Activated T-cell treated with anti-CD3 and anti-CD28 coated beads, Interleukin-2, amount 50 U/mL, for 24 hours (primary cell): ENCODE measurements at places on chromosomes 1 and 21.

GRCh38 chr1:179632868-179633267 is 41.2 kb downstream of the TDRD5 start:
- no peak for DNase-seq

GRCh38 chr1:238652346-238652968 is 733.9 kb upstream of the CHRM3 start:
- DNase-seq: no peak

GRCh38 chr1:111990878-111991718 is 1.6 kb upstream of the KCND3 start:
- DNase-seq: no peak

GRCh38 chr1:196148367-196148970 is 459.8 kb downstream of the KCNT2 start:
- no peak for DNase-seq

DNA sequence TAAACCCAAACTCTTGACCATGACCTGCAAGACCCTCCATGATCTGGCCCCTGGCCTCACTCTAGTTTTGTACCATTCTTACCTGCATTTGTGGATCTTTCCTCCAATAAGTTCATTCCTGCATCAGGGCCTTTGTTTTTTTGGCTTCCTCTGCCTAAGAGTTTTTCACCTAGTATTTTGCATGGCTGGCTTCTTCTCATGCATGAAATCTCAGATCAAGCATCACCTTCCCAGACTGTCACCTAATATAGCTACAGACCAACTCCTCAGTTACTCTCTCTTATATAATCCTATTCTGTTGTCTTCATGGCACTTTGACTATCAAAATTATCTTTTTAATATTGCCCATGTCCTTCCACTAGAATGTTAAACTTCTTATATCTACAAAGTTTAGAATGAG is 54.2 kb downstream of the BTBD8 start:
- no peak for DNase-seq

GRCh38 chr21:45109831-45110492 is 35.6 kb downstream of the ADARB1 start:
- no peak for DNase-seq

DNA sequence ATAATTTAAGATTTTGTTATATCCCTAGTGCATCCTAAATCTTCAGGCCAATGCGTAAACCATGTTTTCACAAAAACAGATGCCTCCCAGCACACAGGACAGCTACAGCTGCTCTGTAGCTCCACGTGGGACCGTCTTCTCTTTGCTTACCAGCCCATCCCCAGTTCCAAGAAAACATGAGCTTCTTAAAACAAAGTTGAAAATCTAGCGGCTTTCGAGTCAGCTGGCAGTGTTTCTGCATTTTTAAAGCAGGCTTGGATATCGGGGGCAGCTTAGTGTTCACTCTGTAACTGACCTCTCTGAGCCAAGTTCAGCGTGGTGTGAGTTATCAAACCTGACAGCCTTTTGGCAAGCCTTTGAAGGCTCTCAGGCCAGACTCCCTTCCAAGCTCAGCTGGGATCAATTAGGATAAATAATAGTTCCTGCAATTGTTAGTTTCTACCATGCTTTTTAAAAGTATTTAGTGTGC is 881.5 kb downstream of the LTN1 start:
- no peak for DNase-seq

GRCh38 chr1:212478467-212479025 is 45.8 kb downstream of the NENF start:
- no peak for DNase-seq

DNA sequence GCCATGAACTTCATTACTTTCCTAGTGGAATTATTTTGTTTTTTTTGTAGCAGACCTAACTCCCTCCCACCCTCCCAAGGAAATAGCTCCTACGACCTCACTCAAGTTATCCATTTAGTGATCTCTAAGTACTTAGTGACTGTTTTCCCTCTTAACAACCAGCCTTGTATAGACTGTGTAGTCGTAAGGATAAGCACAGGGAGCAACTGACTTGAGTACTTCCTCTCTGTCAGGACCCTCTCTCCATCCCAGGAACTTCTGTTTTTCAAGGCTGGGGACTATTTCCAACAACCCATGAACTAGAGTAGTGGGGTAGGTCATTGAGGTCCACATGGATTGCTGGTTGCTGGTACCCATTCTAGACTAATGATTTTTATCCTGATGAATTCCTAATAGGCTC is 1.9 kb downstream of the AGO1 start:
- DNase-seq: no peak

GRCh38 chr1:15758953-15759661 is 512 bp downstream of the FBLIM1 start:
- DNase-seq: peak; percentile 41

DNA sequence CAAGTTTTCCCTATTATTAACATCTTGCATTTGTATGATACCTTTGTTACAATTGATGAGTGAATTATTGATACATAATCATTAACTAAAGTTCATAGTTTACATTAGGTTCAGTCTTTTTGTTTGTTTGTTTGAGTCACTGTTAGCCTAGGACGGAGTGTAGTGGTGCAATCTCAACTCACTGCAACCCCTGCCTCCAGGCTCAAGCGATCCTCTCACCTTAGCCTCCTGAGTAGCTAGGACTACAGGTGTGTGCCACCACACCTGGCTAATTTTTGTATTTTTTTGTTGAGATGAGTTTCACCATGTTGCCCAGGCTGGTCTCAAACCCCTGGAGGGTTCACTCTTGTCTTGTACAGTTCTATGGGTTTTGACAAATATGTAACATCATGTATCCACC is 33.9 kb upstream of the PGM1 start:
- no peak for DNase-seq

GRCh38 chr1:158095737-158096335 is 84.9 kb upstream of the CD1D start:
- DNase-seq: no peak

- no peak for DNase-seq
Measured at GRCh38 chr1:159208175-159208825, 3.6 kb downstream of the ACKR1 start.

GRCh38 chr21:14759285-14759684 is 213.2 kb upstream of the SAMSN1 start:
- no peak for DNase-seq

GRCh38 chr1:216807696-216808095 is 84.5 kb upstream of the ESRRG start:
- DNase-seq: no peak

DNA sequence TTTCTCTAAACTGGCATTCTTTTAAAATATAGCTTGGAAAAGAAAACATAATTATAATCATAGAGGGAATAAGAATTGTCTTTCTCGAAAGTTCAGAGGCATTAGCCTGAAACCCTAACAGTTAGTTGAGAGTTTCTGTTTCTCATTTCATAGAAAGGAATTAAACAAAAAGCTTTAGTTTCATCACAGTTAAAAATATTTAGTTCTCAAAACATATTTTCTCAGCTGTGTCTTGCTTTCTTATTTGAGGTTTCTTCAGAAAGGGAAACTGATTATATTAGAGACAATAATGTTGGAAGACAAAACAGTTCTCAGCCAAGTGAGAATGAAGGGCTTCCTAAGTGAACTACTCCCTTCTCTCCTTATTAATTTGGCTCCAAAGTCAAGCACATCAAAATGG is 75.4 kb upstream of the C1orf105 start:
- no peak for DNase-seq

GRCh38 chr1:22665752-22666151 is 12.7 kb downstream of the C1QB start:
- no peak for DNase-seq

- no peak for DNase-seq
Measured at GRCh38 chr1:54614563-54614962, 8.8 kb downstream of the FAM151A start.

GRCh38 chr1:230747890-230748800 is 957 bp downstream of the CAPN9 start:
- no peak for DNase-seq

DNA sequence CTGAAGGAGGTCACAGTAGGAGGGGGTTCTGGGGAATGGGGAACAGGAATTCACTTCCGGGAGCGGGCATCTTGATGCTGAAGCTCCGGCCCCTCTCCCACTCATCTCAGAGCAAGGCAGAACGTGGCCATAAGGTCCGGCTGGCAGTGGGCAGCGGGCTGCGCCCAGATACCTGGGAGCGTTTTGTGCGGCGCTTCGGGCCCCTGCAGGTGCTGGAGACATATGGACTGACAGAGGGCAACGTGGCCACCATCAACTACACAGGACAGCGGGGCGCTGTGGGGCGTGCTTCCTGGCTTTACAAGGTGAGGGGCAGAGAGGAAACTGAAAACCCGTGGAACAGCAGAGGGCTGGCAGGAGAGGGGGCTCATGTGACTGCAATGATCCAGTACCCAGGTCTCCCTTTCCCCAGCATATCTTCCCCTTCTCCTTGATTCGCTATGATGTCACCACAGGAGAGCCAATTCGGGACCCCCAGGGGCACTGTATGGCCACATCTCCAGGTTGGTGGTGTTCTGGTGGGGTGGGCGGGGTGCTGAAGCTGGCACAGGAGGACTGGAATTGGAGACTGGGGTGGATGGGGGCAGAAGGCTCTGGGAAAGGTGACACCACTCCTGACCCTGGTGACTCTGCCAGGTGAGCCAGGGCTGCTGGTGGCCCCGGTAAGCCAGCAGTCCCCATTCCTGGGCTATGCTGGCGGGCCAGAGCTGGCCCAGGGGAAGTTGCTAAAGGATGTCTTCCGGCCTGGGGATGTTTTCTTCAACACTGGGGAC is 3.0 kb downstream of the SLC27A3 start:
- DNase-seq: no peak

GRCh38 chr1:208536212-208536611 is 292.0 kb upstream of the PLXNA2 start:
- no peak for DNase-seq

DNA sequence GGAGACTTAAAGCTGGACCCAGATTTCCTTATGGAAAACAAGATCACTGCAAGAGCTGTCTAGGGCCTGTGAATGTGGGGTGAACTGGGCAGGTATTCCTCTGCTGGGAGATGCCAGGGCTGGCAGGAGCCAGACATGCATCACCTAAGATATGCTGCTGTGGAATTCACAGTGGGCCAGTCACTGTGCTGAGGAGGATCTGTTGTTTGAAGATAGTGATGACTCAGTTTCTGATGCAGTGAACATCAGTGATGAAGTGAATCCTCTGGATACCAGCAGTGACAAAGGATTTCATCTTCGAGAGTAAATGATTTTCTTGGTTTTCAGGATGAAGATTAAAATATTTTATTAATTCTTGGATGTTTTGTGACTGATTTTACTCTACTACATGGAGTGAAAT is 29.9 kb upstream of the CAMSAP2 start:
- no peak for DNase-seq

- no peak for DNase-seq
Measured at GRCh38 chr1:1759456-1760344, 18.6 kb downstream of the NADK start.

- DNase-seq: no peak
Measured at GRCh38 chr1:9877962-9878361, 32.1 kb downstream of the CTNNBIP1 start.

GRCh38 chr1:201015551-201016091 is 7.9 kb downstream of the KIF21B start:
- no peak for DNase-seq

- no peak for DNase-seq
Measured at GRCh38 chr1:5601516-5601915, 390.7 kb downstream of the NPHP4 start.

DNA sequence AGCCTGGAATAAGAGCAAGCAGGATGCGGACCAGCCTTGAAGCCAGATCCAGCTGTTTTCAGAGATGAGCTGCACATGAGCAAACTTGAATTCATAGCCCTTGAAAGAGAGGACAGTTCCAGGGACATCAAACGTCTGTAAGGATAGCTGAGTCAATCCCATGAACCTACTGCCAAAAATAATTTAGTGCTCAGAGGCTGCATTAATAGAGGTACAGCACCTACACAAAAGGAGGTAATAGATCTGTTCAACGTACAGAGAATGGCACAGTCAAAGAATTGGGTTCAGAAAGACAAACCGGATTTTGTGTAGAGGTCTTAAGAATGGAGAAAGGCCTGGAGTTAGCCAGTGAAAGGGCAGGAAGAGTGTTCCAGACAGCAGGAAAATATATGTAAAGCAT is 110.8 kb upstream of the ZC3H12A start:
- DNase-seq: no peak

GRCh38 chr1:4624141-4624715 is 30.2 kb upstream of the AJAP1 start:
- DNase-seq: no peak

- no peak for DNase-seq
Measured at GRCh38 chr1:200980452-200980772, 43.1 kb downstream of the KIF21B start.

DNA sequence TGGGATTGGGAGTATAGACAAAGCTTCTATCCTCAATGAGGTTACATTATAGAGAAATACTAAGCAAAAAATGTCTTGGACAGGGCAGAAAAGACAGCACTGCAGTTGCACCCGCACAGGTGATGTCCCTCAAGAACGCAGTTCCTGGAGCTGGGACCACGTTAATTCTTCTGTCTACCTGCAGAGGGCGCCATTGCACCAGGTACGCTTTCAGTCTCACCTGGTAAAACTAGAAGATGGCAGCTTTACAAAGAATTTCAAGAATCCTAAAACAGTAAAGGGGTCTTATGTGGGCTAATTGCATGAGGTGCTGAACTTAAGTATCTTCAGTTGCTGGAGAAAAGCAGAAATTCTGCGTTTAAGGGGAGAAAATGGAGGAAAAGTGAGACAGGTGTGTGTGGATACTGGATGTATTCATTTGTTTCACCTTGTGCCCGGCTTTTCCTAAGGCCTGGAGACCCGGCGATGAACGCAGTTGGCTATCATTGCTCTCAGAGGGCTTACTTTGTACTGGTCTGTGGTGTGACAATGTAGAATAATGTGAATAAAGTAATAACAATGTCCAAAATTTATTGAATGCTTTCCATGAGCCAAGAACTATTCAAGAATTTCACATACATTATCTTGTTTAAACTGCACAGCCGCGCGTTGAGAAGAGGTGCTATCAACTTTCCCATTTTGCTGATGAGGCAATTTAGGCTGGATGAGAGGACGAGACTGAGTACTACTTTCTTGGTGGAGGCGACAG is 276.3 kb upstream of the GREM2 start:
- DNase-seq: no peak

DNA sequence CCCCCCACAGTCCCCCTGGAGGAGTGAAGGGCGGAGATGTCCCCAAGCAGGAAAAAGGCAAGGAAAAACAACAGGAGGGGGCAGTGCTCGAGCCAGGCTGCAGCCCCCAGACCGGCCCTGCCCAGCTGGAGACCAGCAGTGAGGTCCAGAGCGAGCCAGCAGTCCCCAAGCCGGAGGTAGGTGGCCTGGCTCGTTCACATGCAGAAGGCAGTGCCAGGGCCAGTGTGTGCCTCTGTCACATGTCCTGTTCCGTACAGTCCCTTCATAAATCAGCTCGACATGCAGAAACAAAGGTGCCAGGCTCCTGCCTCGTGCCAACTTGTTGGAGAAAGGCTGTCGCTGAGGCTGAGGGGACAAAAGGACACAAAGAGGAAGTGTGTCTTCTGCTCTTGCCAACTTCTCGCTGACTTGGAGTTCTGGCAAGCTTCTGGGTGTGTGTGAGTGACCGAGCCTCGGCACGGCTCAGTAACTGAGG is 24.1 kb upstream of the MPZL1 start:
- DNase-seq: no peak

- DNase-seq: no peak
Measured at GRCh38 chr1:155622191-155622590, 12.2 kb downstream of the MSTO1 start.

- DNase-seq: no peak
Measured at GRCh38 chr1:194929357-194929756, 1678.9 kb downstream of the KCNT2 start.

GRCh38 chr1:173451981-173452380 is 25.2 kb upstream of the PRDX6 start:
- DNase-seq: no peak

GRCh38 chr1:172742599-172743500 is 83.9 kb downstream of the FASLG start:
- DNase-seq: no peak

- DNase-seq: no peak
Measured at GRCh38 chr1:229691362-229691761, 65.3 kb downstream of the URB2 start.
